NCI-H2171 treated with DMSO at 0.1 percent for 48 hours (cell line): ENCODE measurements at places on chromosomes 3 and 15.

- no peak for DNase-seq
Observed at GRCh38 chr15:58526647-58527192, 94.9 kb downstream of the LIPC start.

DNA sequence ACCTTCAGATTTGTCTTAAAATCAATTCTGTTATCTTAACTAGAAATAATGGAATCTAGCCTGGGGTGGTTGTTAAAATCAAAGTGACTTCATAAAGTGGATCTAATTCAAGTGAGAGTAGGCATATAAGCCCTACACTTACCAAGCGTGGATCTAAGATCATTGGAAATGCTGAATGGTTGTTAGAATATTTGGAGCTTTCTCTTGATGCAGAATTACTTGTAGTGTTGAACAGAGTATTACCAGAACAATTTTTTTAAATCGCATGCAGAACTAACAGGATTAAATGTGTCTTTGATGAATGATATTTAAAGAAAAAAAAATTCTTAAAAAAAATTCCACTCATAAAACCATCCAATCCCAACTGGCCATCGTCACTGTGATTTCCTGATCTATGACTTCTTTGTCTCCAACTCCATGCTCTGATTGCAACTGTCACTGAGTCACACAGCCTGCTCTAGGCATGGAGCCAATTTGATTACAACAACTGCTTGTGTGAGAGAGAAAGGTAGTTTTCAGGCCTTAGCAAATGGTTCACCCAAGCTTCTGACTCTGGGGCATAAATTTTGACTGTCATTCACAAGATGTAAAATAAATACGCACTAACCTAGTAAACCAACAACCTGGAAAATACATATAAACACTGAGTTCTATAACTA, 25.9 kb upstream of the SPRED1 start:
- DNase-seq = peak; percentile 1

DNA sequence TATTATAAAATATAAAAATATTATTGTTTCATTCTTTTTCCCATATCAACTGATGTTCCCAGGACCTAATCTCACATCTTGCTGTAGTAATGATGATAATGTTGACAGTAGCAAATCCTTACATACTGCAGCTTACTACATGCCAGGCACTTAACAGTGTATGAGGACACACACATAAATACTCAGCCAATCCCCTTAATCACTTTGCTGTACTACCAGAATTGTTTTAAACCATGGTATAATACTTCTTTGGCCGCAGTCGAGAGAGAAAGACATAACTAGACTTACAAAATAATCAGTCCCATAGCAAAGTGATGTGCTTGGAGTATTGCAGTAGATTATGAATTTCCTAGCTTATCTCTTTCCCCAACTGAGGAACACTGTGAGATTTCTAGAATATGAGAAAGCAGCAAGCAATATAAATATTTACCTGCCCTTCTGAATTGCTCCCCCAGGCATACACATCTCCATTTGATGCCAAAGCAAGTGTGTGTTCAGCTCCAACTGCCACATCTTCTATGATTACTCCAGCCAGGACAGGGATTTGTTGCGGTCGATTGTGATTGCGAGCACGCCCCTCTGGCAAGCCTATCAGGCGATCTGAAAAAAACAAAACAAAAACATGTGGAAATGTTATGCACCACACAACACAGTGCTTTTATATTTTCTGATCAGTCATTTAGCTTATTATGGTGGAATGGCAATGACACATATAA, 33.0 kb downstream of the FBXL22 start:
- DNase-seq = no peak

GRCh38 chr3:174462916-174463315, 396.2 kb upstream of the NAALADL2 start:
- DNase-seq = no peak

DNA sequence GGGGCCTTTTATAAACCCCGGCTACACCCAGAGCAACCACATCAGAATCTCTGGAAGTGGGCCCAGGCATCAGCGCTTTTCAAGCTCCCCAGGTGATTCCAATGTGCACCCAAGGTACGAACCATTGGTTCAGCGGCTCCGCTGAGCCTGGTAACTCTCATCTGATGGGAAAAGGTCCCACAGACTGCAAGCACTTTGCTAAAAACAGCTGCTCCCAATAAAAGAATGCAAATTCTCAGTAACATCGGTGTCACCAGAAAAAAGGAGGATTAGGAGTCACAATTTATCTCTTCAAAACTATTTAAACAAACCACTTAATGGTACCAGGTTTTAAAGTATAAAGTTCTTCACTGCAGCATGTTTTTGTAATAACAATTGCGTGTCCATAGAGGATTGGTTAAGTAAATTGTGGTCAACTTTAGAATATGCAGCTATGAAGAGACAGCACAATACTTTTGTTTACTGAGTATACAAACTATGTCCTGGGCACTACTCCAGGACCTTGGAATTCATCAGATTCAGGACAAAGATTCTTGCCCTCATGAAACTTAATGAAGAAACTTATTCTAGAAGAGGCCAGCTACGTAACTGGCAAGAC, 660.7 kb upstream of the ADAMTS9 start:
- no peak for DNase-seq

DNA sequence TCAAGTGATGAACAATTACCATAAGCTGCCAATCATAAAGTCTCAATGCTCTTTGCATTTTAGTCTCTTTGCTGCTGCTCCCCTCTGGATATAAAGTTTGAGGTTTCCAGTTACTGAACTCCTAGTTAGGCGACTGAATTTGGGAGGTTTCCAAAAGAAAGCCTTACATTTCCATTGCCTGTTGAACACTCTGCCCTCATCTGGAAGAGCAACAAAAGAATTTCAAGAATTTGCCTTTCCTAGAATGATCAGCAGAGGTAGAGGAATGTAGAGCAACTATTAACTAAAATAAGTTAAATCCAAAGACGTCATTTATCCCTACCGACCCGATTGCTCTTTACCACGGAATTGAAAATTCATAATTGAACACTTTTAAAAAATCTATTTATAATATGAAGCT, 53.4 kb upstream of the PRICKLE2 start:
- DNase-seq = no peak

DNA sequence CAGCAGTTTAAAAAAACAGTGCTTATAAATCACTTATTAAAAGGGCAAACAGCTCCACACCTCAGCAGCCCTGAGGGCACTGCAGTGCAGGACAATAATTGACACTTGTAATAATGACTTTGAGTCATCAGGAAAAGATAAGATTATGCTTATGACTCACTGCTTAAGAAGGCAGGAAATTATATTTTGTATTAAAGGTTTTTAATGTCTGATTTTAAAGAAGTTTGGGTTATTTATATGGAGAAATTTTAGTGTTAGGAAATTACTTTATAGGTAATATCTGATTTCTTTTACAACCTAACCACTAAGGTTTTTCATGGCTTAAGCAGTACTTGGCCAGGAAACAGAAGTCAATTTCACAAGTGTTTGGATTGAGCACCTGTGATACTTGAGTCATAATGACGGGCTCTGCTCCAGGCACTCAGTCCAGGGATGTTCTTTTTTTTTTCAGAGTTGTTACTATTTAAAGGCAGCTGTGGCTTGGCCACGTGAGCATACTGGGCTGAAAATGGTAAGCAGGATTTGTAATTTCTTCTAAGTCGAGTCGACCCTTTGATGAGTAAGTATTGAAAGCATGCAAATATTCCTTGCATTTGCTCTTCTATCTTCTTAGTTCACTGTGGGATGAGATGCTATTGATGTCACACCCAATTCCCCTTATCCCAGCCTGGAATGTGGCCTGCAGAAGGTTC, 21.6 kb upstream of the SLC6A20 start:
- DNase-seq = peak; percentile 18

GRCh38 chr3:150059241-150059640, 88.5 kb upstream of the PFN2 start:
- no peak for DNase-seq

GRCh38 chr15:67997996-67998395, 56.1 kb upstream of the PIAS1 start:
- DNase-seq = no peak

DNA sequence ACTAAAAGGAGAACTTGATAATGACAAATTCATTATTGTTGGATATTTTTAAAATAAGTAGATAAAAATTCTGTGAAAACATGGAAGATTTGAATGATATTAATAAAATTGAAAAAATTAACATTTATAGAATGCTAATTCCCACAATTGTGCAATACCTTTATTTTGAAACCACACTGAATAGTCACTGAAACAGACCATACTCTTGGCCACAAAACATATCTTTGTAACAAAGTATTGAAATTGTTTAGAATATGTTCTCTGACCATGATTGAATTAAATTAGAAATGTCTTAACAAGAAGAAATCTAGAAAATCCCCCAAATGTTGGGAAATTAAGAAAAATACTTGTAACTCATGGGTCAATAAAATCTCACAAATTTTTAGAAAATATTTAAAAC, 49.2 kb downstream of the ARHGAP11B start:
- no peak for DNase-seq

DNA sequence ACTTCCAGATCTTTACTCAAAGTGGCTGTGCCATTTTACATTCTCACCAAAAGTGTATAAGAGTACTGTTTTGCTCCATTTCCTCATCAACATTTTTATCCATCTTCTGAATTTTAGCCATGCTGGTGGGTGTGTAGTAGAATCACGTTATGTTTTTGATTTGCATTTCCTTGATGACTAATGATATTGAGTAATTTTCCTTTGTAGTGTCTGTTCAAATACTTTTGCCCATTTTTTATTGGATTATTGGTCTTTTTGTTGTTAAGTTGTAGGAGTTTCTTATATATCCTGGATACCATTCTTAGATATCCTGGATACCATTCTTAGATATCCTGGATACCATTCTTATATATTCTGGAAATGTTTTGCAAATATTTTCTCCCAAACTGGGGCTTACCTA, 344.9 kb downstream of the LRRC3B start:
- no peak for DNase-seq

DNA sequence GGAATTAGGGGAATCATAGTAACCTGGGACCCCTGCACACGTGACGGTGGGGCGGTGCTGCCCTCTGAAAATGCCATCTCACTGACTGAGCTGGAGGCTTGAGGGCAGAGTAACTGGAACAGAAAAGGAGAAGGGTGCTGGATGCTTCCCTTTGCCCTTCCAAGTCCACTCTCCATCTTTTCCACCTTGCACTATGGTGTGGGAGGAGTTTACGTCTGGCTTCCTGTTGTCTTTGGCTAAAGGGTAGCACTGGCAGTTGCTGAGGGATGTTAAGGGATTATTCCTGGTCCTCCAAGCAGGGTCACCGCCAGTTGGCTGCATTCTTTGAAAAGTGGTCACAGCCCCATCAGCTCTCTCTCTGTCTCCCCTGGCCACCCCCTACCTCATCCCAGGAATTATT, 129.4 kb upstream of the SNTN start:
- DNase-seq = no peak

GRCh38 chr3:140955645-140956044, 14.0 kb downstream of the SLC25A36 start:
- DNase-seq = no peak

- no peak for DNase-seq
Observed at GRCh38 chr3:159250961-159251360, 449.1 kb downstream of the MFSD1 start.

DNA sequence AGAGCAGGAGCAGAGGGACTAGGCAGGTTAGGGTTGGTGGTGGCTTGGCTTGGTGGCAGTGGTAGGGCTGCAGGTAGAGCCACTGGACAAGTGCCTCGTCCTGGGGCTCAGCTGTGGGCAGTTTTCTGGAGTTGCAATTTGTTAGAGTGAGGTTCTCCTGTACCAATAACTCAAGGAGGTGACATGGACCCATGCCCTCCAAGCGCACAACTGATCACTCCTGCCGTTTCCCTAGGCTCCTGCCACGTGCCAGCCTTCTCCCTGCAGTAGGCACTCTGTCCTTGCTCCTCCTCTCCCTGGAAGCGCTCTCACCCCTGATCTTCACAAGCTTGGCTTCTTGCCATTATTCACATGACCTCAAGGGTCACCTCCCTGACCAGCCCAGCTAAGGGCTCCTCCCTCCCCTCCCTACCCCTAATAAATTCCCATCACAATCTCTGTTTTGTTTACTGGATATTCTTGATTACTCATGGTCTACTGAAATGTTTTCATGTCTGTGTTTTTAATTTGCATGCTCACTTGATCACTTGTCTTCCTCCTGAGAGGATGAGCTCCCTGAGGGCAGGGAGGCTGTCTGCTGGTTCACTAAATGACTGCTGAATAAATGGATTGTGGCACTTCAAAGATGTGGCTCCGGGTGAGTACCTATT, 3.3 kb downstream of the WNT7A start:
- DNase-seq = no peak

GRCh38 chr3:150922611-150923010, 17.4 kb upstream of the MINDY4B start:
- no peak for DNase-seq

GRCh38 chr3:124266487-124266886, 274.6 kb upstream of the ROPN1 start:
- DNase-seq = peak; percentile 48

DNA sequence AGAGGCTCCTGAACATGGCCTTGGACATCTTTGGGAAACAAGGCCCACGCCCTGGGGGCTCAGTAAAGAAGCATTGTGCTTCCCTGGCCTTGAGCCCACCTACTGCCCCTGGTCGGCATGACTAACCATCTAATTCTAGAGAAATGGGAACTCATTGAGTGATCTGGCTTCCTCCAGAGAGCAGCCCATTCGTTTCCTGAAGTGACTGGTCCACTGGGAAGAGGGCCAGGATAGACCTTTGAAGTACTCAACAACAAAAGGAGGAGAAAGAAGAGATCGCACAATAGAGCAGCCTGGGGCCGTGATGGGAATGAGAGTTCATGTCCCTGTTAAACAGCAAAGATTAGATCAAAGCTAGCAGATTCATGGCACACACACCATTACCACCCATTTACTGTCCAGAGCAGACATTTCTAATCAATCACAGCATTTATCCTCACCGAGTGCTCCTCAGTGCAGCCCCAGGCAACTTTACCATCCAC, 514.4 kb upstream of the PROK2 start:
- no peak for DNase-seq
